ENCODE measurements at places on chromosomes 7 and 10.

GRCh38 chr7:28332046-28332445 lies 80.3 kb upstream of the CREB5 start:
- no peak for DNase-seq

GRCh38 chr10:35781643-35782035 lies 139.5 kb upstream of the FZD8 start:
- DNase-seq = no peak

GRCh38 chr7:73612598-73613269 lies 11.6 kb downstream of the MLXIPL start:
- DNase-seq = no peak

DNA sequence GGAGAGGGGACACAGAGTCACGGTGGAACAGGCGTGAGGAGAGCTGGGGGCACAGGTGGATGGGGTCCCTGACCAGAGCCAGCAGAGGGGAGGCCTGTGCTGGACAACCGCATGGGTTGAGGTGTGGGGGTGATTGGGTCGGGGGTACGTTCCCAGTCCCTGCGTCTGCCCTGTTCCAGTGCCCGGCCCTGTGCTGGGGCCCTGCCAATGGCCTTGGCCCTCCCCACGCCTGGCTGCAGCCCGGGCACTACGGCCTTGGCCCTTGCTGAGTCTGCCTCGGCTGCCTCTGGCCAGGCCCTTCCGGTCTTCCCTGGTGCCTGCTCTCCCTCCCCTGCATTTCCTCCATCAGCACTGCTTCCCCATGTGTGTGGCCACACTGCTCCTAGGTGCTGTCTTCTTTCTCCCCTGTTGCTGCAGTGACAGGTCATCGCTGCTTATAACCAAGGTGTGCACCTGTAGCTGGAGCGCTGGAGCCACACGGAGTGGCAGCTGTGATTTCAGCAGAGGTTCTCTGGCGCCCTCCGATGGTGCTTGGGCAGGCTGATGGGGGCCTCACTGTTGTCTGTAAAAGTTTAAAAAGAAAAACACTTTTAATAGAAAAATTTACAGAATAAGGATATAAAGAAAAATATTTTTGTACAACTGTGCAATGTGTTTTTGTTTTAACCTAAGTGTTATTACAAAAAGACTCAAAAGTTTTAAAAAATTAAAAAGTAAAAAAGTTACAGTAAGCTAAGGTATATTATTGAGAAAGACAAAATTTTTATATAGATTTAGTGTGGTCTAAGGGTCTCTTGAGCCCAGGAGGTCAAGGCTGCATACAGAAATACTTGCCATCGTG lies 45.2 kb upstream of the BHLHA15 start:
- no peak for DNase-seq

GRCh38 chr7:55493408-55493807 lies 78.9 kb downstream of the VOPP1 start:
- DNase-seq = no peak

- no peak for DNase-seq
Observed at GRCh38 chr7:158067931-158068482, 519.6 kb downstream of the PTPRN2 start.

DNA sequence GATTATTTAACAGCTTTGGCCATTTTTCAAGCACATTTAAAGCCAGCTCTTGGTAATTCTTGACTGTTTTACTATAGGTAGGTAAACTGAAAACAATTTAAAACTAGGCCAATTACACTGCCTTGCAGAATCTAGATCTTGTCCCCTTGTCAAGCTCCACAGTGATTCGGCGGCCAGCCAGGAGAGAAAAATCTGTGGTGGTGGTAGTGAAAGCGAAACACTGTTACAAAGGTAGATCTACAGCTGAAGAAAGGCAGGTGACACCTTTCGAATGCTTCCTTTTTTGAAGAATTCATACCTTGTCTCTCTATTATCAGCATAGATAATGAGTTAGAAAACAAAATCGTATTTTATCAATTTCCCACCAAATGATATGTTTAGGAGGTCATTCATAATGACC lies 218.3 kb downstream of the POU6F2 start:
- no peak for DNase-seq

DNA sequence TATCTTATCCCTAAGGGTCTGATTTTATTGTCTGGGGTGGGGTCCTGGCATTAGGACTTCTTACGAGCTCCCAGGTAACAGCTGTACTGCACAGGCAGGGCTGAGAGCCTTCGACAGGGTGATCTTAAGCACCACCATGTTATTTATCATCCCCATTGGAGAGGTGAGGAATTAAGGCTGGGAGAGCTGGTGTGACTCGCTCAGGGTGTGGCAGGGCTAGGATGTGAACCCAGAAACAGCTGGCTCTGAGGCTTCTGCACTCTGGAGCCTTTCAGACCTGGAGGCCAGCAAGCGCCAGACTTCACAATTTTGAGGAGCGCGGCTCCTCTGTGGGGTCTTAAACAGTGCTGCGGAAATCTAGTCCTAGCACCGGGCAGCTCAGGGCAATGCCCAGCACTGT lies 27.4 kb upstream of the NDST2 start:
- DNase-seq = no peak

- DNase-seq = no peak
Observed at GRCh38 chr10:4307910-4308309, 518.1 kb upstream of the AKR1E2 start.

DNA sequence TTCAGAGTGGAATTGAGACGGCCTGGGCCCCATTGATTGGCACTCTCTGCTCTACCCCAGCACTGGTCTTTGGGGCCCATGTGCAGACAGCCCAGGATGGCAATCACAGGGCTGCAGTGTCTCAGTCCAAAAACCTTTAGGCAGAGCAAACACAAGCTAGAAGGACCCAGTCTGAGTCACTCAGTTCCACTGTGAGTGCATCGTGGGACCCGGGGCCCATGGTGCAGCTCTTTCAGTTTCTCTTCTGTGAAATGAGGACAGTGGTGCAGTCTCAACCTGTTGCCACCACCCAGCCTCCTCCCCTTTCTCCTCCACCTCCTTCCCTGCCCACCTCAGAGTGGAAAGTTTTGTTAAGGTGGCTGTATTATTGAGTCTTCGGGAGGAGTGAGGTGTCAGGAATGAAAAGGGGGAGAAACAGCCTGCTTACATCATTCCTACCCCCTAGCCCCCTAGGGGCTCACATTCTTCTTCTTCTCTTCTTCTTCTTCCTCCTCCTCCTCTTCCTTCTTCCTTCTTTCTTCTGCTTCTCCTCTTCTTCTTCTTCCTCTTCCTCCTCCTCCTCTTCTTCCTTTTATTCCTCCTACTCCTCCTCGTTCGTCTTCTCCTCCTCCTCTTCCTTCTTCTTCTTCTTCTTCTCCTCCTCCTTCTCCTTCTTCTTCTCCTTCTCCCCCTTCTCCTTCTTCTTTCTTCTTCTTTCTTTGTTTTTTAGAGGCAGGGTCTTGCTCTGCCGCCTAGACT lies 19.5 kb upstream of the CARD11 start:
- DNase-seq = no peak

DNA sequence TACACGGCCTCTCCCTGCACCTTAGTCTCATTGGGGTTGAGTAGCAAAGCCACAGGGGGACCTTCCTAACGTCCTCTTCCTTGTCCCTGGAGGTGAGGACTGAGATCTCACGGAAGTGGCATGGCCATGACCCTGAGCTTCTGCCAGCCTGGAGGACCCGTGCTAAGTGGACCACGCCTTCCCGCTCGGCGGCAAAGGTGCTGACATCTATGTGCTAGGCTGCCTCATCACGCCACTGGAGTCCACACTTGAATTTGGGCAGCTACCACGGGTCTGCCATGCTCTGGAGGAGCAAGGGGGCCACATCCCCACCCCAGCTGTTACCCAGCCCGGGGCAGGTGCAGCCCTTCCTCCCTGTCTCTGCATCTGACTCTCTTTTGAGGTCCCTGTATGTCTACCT lies 15.3 kb downstream of the GHRHR start:
- DNase-seq = no peak

- DNase-seq = no peak
Observed at GRCh38 chr7:46681865-46682503, 760.9 kb upstream of the IGFBP3 start.

DNA sequence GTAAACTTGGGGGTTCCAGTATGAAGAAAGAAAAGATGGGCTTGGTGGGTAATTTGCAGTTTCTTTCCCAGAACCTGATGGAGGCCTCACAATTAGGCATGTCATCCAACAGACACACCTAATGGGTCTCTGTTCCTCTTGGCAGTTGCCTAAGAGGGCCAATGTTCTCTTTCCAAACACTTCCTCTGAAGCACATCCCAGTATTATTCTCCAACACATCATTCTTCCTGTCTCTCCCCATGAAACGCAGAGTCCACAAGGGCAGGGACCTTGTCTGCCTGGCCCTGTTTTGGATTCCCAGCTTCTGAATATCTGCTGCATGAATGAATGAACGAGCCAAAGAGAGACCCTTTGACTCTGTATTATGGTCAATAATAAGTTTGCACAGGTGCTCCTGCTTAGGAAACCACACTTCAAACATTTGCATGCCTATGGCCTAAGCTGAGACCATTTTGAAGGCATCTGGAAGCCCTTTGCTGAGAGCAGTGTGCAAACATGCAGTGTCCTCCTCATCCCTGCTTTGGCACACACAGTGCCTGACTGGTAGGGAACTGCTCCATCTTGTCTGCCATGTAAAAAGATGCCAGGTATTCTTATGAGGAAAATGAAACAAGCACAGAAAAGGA lies 100.9 kb upstream of the CHST15 start:
- no peak for DNase-seq

DNA sequence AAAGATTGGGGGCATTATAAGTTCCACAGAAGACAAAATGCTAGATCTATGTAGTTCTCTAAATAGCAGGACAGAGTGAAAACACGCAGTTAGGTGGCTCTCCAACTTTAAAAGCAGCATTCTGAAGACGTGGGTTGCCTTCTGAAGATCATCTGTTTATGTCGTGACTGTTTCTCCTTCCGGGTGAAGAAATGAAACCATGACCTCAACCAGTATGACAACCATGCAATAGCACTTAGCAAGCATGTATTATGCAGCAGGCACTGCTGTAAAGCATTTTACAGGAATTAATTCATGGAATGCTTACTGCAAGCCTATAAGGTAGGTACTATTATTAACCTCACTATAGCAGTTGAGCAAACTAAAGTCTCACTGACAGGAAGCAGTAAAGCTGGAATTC lies 125.2 kb downstream of the SLC25A13 start:
- no peak for DNase-seq

DNA sequence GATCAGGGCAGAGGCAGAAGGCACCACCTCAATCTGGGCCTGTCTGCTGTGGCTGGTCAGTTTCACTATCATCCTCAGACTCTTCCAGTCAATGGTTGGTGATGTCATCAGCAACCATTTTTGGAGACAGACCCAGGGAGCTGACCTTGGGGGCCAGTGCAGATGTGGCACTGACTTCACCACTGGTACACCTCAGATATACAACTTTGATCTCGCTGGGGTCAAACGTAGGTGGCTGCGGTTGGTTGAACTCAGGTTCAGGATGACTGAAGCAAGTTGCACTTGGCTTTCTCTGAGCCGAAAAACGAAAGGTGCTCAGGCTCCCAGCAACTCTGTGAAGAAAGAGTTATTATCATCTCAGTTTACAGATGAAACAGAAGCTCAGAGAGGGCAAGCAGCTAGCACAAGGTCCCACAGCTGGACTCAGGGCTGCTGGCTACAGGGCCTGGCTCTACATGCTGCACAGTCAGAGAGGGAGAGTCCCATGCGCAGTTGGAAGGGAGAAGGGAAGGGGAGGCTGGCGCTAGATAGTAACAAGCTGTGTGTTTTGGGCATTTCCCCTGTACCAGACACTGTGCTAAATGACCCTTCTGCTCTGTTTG lies 27.2 kb downstream of the ANKRD16 start:
- DNase-seq = no peak
